ENCODE measurements at places on chromosomes 13 and 19.
A peak's percentile ranks its signal among the peaks of the same experiment; 100 is the strongest.

- DNase-seq = no peak
These were observed 16.2 kb upstream of the MIR17HG start for GRCh38 chr13:91331047-91331915.

- no peak for DNase-seq
These were observed 193.8 kb downstream of the FOXO1 start for GRCh38 chr13:40472427-40473220.

DNA sequence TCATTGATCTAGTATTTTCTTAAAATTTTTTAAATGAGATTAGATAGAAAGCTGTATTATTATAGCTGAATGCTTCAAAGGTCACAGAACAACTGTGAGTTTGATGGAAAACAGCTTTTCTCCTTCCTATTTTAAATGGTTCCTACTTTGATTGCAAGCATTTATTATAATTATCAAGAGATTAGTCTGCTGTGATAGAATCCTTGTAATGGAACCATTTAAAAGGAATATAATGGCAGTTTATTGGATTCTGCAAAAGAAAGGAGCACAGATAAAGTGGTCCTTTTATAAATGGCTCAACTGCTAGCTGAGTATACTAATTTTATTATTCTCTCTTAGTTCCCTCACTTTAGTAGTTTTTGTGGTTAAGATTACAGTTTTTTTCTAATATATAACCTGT, 87.0 kb downstream of the MAB21L1 start:
- DNase-seq = no peak

- DNase-seq = no peak
These were observed 69.1 kb upstream of the RAP2A start for GRCh38 chr13:97364827-97365226.

DNA sequence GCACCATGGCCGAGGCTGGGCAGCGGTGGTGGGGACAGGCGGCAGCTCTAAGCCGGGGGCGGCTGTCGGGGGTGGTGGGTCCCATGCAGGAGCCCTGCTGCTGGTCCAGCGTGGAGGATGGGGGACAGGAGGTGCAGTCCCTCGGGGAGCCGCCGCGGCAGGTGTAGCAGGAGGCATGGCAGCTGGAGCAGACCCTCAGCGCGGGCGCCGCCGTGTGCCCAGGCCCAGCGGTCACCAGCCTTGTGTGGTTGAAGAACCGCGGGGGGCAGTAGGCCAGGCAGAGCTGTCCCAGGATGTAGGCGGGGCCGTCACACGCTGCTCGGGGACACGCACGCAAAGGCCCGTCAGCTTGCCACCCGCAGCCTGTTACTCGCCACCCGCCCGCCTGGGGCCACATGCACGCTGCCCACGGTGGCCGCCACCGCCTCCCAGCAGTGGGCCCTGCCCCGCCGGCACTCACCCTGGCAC, 2.9 kb upstream of the C19orf25 start:
- no peak for DNase-seq

GRCh38 chr19:16000024-16000663, 51.3 kb downstream of the OR10H4 start:
- DNase-seq = no peak

DNA sequence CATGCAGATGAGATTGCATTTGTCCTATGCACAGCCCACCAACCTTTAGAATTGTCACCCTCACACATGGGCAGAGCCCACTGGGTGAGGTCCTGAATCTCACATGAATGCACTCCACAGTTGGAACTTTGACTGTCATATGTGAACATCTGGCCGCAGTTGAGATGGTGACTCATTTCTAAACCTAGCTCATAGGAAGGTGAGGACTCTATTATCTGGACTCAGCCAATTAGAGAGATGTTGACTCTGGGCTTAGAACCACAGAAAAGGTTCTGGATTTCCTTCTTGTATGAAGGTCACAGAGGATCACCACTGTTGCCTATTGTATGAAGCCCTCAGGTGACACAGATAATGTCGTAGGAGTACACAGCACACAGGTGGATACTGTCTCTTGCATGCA, 25.6 kb upstream of the ZNF681 start:
- no peak for DNase-seq

GRCh38 chr19:57363688-57364181, 384 bp downstream of the TRAPPC2B start:
- DNase-seq = no peak

GRCh38 chr19:22607653-22608430, 26.3 kb upstream of the ZNF492 start:
- DNase-seq = no peak

GRCh38 chr19:14425696-14426138, 6.6 kb upstream of the DDX39A start:
- no peak for DNase-seq

GRCh38 chr13:47175172-47175866, 278.5 kb upstream of the HTR2A start:
- DNase-seq = no peak

- DNase-seq = no peak
These were observed 5.7 kb upstream of the CACNA1A start for GRCh38 chr19:13511947-13512346.

DNA sequence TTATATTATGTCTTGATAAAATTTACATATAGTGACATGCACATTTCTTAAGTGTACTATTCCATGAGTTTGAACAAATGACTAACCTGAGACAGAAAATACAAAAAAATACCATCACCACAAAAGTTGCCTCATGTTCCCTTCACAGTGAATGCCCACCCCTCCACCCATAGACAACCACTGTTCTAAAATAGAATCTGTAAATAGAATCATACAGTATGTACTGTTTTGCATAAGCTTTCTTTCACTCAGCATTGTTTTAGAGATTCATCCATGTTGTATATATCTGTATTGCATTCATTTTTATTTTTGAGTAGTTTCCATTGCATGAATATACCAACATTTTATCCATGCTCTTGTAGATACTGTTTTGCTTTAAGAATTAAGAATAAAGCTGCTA, 23.3 kb upstream of the RBM26 start:
- DNase-seq = no peak

DNA sequence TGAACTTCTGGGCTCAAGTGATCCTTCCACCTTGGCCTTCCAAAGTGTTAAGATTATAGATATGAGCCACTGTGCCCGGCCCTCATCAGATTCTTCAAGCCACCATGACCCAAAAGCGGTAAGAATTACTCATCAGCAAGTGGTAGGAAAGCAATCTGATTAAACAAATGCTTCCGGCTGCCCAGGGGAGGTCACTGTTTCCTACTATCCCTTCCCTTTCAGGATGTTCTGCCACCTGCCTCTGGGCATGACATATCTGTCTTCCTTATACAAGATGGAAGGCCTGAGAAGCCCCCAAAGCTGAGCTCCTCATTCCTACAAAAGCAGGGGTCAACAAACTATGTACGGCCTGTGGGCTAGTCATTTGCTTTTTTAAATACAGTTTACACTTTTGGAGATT, 7.0 kb downstream of the ABHD8 start:
- DNase-seq = no peak

DNA sequence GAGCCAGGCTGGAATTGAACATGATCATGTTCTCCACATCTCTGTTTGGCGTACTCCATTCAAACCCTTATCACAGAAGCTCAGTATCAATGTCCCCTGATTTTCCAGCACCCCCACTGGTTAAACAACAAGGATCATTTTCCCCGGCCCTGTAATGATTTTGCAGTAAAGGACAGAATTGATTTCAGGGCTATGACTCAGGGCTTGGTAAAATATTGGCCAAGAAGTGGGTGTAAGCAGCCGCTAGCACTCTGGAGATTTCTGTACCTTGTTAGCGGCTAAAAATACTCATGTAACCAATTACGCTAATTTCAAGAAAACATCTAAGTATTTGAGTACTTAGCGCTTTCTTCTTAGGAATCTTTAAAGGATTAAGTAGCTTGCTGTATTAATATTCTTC, 69.5 kb upstream of the FNDC3A start:
- DNase-seq = no peak

- no peak for DNase-seq
These were observed 3.9 kb downstream of the GPR108 start for GRCh38 chr19:6733338-6734095.

DNA sequence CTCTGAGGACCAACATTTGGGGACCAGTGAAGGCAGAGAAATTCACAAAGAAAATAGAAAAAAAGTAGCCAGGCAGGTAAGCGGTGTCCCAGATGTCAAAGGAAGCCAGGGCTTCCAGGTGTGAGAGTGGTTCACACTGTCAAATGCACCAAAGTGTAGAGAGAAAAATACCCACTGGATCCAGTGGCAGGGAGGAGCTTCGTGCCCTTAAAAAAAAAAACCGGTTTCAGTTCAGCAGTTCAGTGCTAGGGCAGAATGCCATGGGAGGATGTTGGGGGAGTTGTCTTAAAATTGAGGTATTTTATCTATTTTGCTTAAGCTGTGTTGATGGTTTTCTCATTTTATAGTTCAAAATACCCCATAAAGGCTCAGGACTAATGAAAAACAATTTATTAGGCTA, 47.8 kb upstream of the C1QTNF9 start:
- DNase-seq = no peak

DNA sequence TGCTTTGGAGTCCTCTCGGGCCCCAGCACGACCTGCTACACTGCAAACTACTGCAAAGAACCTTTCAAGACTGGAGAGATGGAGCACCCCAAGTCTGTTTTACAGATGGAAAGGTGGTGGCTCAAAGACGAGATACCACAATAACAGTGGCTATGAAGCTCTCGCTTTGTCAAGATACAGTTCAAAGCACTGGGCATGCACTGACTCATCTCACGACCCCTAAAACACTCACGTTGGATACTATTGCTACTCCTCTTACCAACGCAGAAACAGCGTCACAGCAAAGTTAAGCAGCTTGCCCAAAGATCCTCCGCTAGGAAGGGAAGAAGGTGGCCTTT, 24.0 kb upstream of the LAIR1 start:
- no peak for DNase-seq

GRCh38 chr19:42216653-42217519, 591 bp downstream of the DEDD2 start:
- DNase-seq = no peak

DNA sequence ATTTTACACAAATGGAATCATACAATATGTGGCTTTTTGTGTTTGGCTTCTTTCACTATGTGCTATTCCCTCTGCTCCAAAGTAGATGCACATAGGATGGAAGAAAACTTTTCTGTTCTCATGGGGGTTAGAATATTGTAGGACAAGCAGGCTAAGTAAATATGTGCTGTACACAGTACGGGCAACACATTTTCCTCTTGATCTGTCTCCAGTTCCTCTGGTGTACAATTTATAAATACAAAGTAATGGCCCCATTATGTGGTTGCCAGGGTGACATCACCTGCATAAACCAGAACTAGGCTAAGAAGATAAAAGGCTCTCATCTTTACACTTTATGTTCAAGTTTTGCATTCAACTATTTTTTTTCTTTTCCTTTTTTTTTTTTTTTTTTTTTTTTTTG, 41.0 kb upstream of the SOX21 start:
- DNase-seq = no peak

- no peak for DNase-seq
These were observed 97.5 kb downstream of the RAB20 start for GRCh38 chr13:110463871-110464510.

DNA sequence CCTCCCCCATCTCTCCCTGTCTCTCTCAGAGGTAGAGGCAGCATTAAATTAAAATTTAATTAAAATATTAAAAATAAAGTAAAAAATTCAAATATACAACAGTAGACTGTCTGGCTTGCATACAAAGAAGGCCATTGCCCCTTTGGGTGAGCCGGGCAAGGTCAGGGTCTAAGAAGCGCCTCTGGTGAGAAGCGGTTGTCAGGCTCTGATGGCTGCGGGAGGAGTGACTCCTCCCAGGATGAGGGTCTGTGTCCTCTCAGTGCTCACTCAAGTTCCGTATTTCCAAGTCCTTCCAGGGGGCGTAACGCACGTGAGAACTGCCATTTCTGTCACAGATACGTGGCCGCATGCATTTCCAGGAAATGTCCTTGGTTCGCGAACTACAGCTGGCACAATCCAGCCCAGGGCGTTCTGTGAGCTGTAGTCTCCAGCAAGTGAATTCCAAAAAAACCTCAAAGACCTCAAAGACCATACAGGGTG, 737 bp upstream of the ZNF181 start:
- DNase-seq = no peak

GRCh38 chr19:51356159-51356801, 9.9 kb downstream of the ETFB start:
- DNase-seq = no peak

GRCh38 chr19:49391581-49392399, 3.7 kb downstream of the KASH5 start:
- peak; percentile 68 for DNase-seq

DNA sequence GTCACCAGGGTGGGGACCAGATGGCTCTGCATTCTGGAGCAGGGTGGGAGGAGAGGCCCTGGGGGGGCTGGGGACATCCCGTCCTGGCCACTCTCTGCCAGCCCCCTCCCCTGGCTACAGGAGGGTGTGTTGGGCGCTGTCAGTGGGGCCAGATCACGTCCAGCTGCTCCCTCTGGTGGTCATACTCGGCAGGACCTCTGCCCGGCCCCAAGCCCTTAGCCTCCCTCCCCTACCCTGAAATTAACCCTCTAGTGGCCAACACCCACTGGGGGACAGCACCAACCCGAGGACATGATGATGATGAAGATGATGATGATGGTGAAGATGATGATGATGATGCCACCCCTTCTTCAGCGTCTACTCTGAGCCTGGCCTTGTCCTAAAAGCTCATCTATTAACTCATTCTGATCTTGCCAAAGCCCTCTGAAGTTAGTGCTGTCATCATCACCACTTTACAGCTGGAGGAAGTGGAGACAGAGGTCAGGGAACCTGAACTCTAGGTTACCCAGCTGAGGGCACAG, 590 bp upstream of the LGI4 start:
- peak; percentile 40 for DNase-seq

GRCh38 chr19:46367426-46367825, 20.5 kb downstream of the PPP5C start:
- no peak for DNase-seq

DNA sequence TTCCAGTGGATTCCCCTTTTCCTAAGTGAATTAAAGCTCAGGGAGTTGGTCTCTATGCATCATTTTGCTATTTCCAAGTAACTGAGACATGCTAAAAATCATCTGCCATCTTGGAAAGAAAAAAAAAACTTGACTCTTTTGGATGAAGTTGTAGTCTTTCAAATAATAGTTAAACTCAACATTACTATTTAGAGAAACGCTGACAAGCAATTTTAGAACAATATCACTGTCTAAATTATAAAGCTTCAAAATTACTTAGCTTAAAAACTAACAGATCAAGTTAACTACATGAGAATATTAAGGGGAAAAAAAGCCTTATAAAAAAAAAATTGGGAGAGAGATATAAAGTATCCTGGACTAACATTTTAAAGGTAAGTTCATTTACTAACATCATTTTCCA, 68.5 kb downstream of the STOML3 start:
- DNase-seq = no peak

GRCh38 chr19:51664131-51664530, 17.5 kb upstream of the SIGLEC14 start:
- DNase-seq = no peak

DNA sequence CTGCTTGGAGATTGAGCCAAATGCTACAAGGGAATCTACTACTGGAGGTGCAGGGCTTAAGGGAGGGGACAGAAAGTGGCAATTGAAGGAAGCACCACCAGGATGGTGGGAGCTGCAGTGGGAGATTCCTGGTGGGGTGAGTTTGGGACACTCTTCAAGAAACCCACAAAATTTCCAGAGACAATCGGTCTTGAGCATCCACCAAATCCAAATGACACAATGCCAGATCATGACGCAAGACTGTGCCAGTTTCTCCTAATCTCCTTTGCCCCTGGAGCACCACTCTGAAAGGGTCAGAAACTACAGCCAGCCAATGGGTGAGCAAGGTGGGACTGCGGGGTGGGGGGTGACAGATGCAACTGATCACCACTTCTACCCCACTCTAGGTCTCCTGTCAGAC, 78.7 kb downstream of the LRRC63 start:
- no peak for DNase-seq
